Epithelial cell of proximal tubule (primary cell): ENCODE measurements at places on chromosomes 16 and 17. TPM values are rescaled to one million over a fixed set of nuclear protein-coding genes. Genes with fewer than 3 reads are reported as not detected.

DNA sequence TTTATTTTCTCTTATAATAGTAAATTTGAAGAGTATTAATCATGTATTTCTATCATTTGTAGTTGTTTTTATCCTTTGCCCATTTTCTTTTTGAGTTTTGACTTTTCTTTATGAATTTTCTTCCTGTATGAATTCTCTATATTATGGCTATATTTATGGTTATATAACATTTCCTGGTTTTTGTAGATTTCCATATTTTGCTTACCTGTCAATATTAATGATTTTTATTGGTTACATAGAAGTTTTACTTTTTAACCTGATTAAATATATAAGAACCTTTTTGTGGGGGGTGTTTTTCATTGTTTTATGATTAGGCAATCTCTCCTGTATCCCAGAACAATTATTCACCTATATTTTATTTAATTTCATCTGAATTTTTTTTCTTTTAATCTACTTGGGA, 93.2 kb downstream of the AATF start:
- no peak for DNase-seq

GRCh38 chr16:4520913-4521312, 17.7 kb downstream of the CDIP1 start:
- DNase-seq = no peak

DNA sequence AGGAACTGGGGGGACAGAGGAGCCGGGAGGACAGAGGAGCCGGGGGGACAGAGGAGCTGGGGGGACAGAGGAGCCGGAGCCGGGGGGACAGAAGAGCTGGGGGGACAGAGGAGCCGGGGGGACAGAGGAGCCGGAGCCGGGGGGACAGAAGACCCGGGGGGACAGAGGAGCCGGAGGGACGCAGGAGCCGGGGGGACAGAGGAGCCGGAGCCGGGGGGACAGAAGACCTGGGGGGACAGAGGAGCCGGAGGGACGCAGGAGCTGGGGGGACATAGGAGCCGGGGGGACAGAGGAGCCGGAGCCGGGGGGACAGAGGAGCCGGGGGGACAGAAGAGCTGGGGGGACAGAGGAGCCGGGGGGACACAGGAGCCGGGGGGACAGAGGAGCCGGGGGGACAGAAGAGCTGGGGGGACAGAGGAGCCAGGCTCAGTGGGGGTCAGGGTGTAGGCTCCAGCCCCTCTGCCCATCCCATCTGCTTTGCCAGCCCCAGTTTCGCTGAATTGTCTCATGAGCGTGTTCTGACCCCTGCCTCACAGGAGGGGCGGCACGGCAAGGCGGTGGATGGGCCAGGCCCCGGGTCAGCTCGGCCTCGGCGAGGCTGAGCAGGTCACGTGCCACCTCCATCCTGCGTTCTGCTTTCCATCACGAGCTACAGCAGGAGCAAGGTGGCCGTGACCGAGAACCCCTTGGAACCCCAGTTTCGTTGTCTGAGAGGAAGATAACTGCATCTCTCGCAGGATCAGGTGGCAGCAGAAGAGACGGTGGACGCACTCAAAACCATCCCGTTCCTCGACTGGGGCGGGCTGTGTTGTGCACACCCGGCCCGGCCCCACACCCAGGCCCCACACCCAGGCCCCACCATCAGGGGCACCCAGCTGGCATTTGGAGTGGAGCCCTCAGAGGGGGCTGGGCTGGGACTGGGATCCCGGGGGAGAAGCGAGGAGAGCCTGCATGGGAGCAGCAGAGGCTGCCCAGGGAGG, 26.1 kb upstream of the CBFA2T3 start:
- DNase-seq = no peak

- no peak for DNase-seq
These were observed 91.6 kb upstream of the C17orf78 start for GRCh38 chr17:37284191-37284590.

DNA sequence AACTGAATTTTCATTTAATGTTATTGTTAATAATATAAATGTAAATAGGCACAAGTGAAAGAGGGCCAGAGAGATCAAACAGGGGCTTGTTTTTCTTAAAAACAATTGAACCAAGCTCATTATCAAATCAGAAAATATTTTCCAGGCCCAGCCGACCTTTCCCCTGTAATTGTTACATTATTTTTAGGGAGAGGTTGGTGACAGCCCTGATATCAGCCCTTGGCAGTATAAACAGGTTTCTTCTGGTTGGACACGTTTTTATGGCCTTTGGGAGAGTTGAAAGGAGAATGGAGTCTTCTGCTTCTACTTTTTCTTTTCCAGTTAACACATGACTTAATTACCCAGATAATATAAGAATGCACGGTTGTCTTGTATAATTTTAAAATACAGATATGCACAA, 40.0 kb upstream of the COQ7 start:
- no peak for DNase-seq

DNA sequence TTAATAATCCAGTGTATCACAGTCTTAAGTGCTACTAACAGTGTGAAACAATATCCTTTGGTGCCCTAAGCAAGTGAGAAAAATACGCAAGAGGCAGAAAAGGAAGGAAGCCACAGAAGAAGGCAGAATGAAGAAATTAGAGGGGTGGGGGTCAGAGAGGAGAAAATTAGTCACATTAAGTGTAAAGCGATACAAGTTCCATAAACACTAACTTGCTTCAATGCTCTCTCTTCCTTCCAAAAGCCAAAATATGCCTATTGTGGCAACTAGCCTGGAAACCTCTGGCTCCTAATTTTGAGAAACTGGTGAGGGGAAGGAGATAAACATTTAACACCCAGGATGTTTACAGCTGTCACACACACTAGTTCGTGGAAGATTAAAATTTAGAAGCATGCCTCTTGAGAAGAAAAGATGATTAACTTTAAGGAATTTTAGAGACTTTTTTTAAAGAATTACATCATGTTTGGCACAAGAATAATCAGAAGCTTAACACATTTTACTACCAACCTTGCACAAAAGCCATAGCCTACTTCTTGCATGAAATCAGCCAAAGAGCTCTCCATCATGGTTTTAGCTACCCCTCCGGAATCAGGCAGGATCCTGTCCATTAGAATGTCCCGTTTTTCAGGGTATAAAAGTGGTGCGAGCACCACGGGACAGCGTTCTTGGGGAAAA, 44.7 kb downstream of the CNOT1 start:
- no peak for DNase-seq

DNA sequence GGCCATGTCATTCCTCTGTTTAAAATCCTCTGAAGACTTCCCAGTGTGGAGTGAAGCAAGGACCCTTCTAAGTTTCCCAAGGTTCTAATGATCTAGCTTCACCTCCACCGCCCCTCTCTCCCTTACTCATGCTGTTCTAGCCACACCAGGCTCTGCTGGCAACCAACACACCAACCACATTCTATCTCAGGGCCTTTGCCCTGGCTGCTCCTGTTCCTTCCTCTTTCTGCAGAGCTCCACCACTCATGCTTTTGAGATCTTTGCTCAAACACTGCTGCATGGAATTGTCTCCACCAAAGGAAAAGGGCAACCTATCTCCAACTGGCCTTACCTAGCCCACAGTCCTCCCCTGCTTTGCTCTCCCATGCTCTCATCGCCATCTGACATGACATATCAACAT, 128.7 kb downstream of the XYLT1 start:
- DNase-seq = no peak

DNA sequence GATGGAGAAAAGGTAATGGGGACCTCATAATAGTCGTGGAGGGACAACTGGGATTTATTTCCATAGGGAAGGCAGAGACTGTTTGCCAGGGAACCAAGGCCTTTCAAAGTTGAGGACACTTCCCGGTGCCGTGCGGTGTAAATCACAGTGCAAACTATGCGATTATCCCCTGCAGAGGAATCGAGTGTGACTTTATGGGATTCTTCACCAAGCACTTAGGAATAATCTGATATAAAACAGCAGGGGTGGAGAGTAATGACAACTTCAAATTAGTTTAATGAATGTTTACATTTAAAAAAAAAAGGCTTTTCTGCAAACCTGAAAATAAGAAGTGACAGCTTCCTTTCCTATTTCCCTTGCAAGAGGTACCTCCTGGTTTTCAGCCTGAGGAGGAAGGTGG, 538.2 kb downstream of the MAF start:
- DNase-seq = no peak

GRCh38 chr16:47026492-47026891, 53.0 kb upstream of the DNAJA2 start:
- no peak for DNase-seq

GRCh38 chr16:84513666-84514065, 9.2 kb upstream of the MEAK7 start:
- no peak for DNase-seq

GRCh38 chr17:50440172-50440837, 14.3 kb downstream of the ACSF2 start:
- no peak for DNase-seq

DNA sequence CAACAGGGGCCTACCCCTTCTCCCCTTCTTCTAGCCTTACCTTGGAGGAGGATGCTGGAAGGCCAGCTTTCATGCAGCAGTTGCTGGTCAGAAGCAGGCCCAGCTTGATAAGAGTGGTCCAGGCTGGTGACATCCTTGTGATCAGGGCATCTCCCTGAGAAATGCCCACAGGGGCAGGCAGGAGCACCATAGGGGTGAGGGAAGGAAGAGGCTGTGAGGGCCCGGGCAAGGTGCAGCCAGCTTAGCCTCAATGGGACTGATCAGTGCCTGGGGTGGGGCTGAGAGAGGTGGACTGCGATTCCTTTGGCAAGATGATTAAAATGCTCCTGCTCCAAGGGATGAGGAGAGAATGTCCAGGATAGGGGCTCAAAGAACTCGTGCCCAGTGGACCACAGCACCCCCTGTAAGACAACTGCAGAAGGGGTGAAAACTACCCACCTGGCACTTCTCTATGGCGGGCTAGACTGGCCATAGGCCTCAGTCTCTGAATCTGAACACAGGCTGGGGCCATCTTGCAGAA, 9.5 kb upstream of the GALK1 start:
- no peak for DNase-seq

DNA sequence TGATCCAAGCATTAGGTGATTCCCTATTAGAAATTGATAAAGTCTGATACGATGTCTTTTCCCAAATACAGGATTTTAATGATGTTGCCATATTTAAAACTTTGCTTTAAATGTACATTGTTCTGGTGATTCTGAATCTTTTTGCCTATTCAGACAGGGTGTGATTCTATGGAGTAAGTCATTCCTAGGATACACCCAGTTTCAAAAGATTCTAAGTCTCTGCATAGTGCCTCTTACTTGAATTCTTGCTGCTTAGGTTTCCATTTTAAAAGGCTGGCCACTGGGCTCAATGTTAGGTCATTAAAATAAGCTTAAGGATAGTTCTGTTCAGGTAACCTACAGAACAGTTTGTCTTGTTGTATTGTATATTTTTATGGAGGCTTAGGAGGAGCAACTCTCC, 22.0 kb upstream of the ARL2BP start:
- DNase-seq = no peak

- DNase-seq = no peak
These were observed 23.8 kb upstream of the ARHGAP44 start for GRCh38 chr17:12765548-12765947.

DNA sequence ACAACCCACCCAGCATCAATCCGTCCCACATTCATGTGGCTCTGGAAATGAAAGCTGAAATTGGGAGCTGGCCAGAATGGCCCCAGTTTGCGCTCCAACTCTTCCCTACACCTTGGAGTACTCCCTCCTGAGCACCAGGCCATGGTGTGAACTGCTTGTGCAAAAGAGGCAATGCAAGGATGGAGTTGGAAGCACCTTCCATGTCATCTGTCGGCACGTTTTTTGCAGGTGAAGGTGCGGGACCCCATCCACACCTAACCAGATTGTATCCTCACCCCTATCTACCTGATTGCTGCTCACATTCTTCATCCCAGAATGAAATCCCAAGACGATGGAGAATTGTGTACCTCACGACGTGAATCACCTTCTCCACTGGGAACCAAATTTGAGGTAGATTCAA, 136.6 kb upstream of the WSB1 start:
- DNase-seq = no peak

GRCh38 chr17:73498176-73498575, 146.1 kb downstream of the SDK2 start:
- no peak for DNase-seq

DNA sequence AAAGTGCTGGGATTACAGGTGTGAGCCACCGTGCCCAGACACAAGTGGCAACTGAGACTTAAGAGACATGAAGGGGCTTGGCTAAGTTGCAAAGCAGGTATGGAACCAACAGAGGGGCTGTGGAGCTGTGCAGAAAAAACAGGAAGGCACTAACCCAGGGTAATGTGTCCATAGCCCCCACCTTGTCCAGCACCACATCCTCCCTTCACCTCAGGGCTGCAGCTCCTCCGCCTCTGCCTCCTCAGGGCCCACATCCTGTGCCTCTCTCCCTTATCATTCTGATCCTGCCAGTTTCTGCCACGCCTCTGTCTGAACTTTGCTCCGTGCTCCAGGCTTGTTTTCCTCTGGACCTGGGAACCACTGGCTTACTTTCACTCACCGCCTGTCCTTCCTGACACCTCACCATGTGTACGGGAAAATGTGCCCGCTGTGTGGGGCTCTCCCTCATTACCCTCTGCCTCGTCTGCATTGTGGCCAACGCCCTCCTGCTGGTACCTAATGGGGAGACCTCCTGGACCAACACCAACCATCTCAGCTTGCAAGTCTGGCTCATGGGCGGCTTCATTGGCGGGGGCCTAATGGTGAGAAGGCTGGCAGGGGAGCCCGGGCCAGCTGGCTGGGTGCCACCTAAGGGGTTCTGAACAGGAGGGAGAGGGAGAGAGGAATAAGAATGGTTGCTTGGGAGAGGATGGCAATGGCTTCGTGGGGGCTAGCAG, at the start of gene TM4SF5:
TM4SF5 (plus strand) TSS at position 368 of the 716 bp plus-strand sequence; CDS start at position 405, 37 bp downstream.
- no peak for DNase-seq

GRCh38 chr16:30744183-30744582, 4.0 kb upstream of the PHKG2 start:
- no peak for DNase-seq

DNA sequence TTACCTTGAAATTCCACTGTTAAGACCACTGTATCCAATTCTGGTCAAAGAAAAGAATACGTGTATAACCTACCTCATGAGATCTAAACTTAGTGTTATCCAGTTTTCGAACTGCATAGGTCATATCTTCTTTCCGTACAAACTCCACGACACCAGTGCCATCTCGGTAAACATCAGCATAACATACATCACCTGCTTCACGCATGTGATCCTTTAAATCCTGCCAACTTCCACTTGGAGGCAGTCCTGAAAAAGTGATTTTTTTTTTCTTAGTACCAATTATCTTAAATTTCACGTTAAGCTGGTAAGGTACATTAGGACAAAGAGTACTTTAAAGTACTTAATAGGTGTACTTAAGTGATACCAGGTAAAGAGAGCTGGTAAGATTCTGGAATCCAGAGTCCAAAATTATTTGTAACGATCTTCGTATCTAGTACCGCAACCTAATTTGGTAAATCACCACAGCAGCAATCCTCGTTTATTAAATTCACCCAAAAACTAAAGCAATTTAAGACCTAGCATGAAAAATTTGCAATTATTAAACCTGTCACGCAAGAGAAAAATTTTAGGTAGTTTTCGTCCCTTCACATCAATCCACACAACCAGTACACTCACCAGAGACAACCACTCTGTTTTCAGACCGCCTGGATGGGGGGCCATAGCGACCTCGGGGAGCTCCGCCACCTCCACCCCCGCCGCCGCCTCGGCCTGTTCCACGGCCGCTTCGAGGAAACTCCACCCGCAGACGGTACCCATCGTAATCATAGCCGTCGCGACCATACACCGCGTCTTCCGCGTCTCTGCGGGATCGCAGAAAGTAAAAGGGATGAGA, 1.1 kb downstream of the SRSF1 start:
- DNase-seq = no peak

GRCh38 chr16:23523876-23524385, 13.6 kb upstream of the GGA2 start:
- no peak for DNase-seq

The LPO gene
- total RNA-seq = not detected in 2 replicates

The ATF7IP2 gene
- total RNA-seq = 5.6 and 8.9 TPM in 2 replicates

The RBL2 gene
- total RNA-seq = 21.1 and 31.1 TPM in 2 replicates

The SOX8 gene
- total RNA-seq = not detected in 2 replicates

The RAB37 gene
- total RNA-seq = 0.14 TPM in 1 of 2 replicates, not detected in the other

The CYGB gene
- 10.2 and 49.9 TPM in 2 replicates for total RNA-seq

The KRT20 gene
- not detected in 2 replicates for total RNA-seq
